Activated CD4-positive, alpha-beta T cell treated with anti-CD3 and anti-CD28 coated beads, Interleukin-2, amount 50 U/mL, for 4 hours (primary cell): ENCODE measurements at places on chromosomes 7 and 10.

DNA sequence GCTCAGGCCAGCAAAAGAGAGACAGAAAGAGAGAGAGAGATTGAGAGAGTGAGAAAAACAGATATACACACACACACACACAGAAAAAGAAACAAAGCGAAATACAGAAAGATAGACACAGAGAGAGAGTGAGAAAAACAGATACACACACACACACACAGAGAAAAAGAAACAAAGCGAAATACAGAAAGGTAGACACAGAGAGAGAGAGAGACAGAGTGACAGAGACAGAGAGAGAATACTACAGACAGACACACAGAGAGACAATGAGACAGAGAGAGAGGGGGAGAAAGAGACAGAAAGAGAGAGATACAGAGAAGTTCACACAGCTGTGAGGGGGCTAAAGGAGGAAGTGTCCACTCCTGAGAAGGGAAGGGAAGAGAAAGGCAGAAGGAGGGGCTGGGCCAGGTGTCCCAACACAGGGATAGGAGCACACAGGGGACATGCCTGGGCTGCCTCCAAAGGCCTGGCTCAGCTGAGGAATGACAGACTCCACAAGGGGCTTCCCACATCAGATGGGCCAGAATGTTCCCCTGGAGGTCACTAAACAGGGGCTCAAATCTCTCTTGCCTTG, 4.3 kb downstream of the GCK start:
- no peak for DNase-seq

DNA sequence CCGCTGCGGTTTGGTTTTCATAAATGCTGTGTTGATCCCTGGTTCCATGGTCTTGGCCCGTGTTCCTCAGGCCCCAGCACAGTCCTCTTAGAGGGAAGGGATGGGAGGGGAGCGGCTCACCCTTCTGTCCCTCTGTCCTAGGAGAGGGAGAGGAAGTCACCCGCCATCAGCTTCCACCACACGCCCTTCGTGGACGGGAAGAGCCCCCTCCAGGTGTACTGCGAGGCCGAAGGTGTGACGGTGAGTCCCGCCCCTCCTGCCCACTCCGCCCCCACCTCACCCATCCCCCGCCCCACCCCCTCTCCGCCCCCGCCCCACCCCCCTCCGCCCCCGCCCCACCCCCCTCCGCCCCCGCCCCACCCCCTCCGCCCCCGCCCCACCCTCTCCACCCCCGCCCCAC, 37.5 kb upstream of the DPYSL4 start:
- no peak for DNase-seq

GRCh38 chr7:96578606-96579005, 131.0 kb downstream of the SEM1 start:
- DNase-seq, result no peak

DNA sequence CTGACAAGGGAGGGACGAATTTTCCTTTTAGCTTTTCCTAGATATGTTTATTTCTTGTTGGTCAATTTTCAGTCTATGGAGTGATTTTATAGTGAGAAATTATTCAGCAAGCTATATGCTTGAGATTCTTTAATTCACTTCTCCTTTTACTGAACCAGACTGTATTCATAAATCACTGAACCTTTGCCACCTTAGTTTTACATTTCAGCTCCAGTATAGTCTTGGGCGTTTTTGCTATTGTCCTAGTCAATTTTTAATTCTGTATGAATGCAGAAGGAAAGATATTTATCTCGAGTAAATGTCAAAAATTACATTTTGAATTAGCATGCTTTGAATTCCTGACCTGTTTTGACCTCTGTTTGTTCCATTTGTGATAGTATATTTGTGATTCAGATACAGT, 468.9 kb downstream of the IPMK start:
- DNase-seq, result no peak

- DNase-seq, result no peak
These were observed 323.1 kb upstream of the KIAA1217 start for GRCh38 chr10:23885853-23886252.

- no peak for DNase-seq
These were observed 45.5 kb upstream of the ZNF716 start for GRCh38 chr7:57404343-57404966.

- DNase-seq, result no peak
These were observed 50.7 kb downstream of the KCNMA1 start for GRCh38 chr10:77586719-77587415.

- no peak for DNase-seq
These were observed 66.1 kb downstream of the COBL start for GRCh38 chr7:51250512-51250911.

DNA sequence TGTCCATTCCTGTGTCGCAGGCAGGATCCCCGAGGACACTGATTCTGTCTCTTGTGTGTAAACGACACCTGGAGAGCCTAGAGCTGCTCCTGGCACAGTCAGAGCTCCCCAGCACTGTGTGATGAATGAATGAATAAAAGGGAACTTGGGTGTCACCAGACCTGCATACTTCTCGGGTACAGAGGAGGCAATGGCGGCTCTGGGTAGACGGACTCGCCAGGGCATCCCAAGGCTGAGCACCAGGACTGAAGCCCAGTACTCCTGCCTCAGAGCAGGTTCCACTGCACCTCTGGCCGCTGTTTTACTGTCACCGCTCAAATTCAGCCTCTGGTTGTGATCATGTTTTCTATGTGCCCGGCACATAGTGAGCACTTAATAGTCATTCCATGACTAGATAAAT, 255.8 kb downstream of the GLRX3 start:
- DNase-seq, result no peak

DNA sequence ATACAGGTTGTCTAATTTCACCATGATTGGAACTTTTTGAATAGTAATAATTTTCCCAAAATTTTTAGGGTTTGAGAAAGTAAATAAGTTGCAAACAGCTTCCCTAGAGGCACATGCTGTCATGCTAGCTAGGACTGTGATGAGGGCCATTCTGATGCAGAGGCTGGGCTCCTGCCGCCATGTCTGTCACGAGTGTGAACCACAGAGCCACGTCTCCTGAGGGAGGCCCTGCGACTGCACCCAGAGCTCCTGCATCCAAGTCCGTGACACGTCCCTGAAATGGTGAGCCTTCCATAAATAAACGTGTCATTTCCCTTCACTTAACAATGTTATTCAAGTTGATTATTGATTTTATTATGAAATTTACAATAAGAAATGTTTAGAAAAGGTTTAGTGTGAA, 40.0 kb downstream of the C10orf120 start:
- DNase-seq, result no peak

- DNase-seq, result no peak
These were observed 18.7 kb downstream of the FRMD4A start for GRCh38 chr10:14312014-14312413.

DNA sequence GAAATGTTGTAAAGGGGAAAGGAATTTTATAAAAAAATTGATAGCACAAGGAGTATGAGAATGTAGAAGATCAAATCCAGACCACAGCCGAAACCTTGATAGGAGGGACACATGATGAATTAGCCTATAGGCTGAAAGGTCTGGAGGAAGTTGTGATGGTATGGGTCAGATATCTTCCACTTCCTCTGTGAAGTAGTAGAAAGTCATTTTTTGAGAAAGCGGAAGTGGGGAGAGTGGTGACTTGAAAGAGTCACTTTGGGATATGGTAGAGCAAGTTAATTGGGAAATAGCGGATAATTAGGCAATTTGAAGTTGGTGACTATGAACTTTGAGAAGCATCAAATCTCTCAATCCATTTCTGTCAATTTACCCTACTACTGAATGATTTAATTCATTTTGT, 99.4 kb downstream of the GRM8 start:
- DNase-seq, result no peak

- no peak for DNase-seq
These were observed 19.4 kb downstream of the ITGB1 start for GRCh38 chr10:32938554-32939061.

DNA sequence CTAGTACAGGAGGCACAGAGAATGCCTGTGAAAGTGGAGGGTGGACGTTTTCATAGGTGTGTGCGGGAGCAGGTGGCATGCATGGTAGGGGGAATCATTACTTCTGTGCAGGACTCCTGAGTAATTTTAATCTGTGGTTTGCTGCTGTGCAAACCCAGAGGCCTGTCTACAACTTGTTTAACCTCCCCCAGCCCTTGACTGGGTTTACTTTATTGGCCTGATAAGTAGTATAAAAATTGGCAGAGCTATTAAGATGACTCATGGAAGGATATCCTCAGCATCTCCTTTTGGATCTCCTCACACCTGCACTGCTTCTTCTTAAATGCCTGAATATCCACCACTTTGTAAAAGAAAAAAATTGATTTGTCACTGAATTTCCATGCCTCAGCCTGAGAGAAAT, 104.8 kb downstream of the AUTS2 start:
- DNase-seq, result no peak

GRCh38 chr10:71739358-71739900, 19.9 kb upstream of the C10orf105 start:
- DNase-seq, result no peak

DNA sequence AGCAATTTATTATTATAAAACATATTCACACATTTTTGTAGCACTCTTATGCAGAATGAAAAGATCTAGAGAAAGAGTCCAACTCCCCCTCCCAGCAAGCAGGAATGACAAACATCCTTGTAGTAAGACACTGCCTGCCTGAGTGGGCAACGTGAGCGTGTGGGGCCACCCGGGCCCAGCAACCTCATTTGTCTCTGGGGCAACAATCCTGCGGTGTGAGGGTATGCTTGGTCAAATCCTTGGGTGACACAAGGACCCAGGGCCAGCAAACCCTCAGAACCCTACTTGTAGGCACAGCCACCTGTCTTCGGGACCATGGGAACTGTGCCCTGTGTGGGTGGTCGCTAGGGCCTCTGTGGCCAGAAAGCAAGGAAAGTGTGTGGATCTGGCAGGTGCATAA, 10.7 kb downstream of the RHEB start:
- no peak for DNase-seq

- no peak for DNase-seq
These were observed 8.3 kb upstream of the SMKR1 start for GRCh38 chr7:129494041-129494440.

DNA sequence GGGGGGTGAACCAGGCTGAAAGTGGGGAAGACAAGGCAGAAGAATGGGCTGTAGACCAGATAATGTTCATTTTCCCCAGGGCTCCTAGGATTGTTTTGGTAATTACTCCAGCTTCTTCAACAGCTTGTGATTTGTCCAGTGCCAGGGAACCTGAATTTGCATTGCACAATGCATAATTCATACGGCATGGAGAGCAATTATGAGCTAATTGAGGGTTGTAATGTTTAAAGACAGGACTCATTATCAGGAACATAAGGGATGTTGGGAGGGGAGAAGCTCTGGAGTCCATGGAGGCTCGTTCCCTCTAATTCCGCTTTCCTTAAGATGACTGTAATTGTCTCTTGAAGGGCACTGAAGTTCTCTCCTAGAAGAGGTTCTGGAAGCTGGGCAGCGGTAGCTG, 405.0 kb upstream of the ZMIZ1 start:
- DNase-seq, result no peak

GRCh38 chr10:133422807-133423771, 1.3 kb downstream of the SPRN start:
- DNase-seq, result no peak

DNA sequence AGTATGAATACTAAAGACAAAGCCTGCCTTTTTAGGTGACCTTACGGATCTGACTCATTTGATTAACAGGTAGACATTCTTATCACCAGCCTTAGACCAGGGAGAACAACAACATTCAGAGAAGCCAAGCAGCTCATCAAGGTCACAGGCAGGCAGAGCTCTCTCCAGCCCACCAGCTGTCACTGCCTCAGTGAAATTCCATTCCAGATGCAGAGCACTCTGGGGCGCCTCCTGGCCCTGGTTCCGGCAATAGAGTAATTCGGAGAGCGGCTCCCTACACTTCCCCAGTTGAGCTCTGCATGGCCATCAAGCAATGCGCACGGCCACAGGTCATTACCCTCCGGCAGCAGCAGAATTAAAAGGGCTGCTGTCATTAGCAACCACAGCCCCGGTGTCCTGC, 164.7 kb downstream of the TCERG1L start:
- no peak for DNase-seq

- no peak for DNase-seq
These were observed 33.2 kb downstream of the C7orf33 start for GRCh38 chr7:148623586-148624282.

- DNase-seq, result no peak
These were observed 270.5 kb downstream of the BICC1 start for GRCh38 chr10:58782876-58783851.

GRCh38 chr7:140653319-140654108, 12.9 kb upstream of the DENND2A start:
- DNase-seq, result no peak

GRCh38 chr7:16266877-16267276, 154.5 kb downstream of the CRPPA start:
- no peak for DNase-seq

DNA sequence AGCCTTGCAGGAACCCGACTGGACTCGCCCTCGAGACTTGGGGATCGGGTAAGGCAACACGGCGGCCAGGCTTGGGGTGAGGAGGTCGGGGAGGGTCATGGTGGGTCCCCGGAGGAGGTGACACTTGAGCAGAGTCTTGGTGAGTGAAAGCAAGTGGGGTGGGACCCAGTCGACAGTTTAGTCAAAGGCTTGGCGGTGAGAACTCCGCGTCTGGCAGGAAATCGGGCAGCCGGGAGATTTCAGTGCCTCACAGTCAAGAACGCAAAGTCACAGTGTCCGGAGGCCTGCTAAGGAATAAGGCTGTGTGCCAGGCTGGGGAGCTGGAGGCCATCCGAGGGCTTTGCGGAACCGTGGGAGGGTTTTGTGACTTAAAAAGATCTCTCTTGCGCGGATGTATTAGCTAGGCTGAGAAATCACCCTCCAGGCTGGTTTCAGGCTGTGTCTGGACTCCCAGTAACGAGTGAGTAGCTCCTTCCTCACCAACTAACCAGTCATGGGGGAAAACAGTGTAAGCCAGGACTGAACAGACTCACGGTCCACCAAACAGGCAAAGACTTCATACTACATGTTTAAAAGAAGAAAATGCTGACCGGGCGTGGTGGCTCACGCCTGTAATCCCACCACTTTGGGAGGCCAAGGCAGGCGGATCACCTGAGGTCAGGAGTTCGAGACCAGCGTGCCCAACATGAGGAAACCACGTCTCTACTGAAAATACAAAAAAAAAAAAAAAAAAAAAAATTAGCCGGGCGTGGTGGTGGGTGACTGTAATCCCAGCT, 613 bp downstream of the AP5Z1 start:
- peak; percentile 26 for DNase-seq

- DNase-seq, result no peak
These were observed 273.2 kb upstream of the ZNF32 start for GRCh38 chr10:43921881-43922280.

DNA sequence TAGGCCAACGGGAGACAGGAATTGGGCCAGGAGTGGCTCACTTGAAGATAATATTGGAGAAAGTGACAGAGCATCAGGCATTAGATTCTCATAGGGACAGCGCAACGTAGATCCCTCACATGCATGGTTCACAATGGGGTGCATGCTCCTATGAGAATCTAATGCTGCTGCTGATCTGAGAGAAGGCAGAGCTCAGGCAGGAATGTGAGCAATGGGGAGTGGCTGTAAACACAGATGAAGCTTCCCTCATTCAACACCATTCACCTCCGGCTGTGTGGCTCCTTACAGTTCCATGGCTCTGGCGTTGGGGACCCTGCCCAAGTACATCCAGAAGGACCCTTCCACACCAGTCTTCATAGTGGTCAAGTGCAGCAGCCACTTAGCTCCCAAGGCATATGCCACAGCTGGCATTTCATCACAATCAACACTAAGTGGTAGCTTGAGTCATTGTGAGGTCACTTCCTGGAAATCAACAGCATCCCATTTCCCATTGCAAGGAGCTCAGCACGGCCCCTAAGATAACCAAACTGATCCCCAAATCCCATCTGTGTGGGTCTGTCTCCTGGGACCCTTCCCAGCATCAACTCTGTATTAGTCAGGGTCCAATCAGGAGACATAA, 174.5 kb downstream of the TPST1 start:
- DNase-seq, result no peak
